ENCODE measurements at places on chromosomes 4 and X. TPM values are rescaled to one million over a fixed set of nuclear protein-coding genes. Genes with fewer than 3 reads are reported as not detected.

The PGK1 gene
- 252 TPM for total RNA-seq

DNA sequence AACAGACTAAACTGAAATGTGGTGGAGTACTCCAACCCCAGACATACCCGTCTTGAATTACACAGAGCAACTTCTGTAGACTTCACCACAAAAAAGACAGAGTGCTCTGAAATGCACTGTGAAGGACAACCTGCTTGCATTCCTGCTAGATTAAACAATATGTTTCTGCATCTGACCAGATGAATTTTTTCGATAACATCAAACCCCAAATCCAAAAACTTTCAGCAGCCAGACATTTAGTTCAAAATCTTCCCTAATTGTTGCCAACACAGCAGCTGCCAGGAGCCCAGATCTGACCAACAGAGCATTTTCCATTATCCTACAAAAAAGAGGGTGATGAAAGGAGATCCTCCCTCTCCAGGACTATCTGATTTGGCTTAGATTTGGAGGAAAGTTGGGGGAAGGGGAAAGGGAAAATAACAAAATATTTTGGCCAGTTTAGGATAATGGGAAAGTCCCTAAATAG is 356.5 kb downstream of the PDGFC start:
- no peaks in the 10 kb centered on the region for H3K27me3 ChIP-seq
- DNase-seq = no peak
- no peaks in the 10 kb centered on the region for H3K36me3 ChIP-seq
- H3K27ac ChIP-seq = no peak overlapping the region
- no peaks in the 10 kb centered on the region for H3K4me1 ChIP-seq

DNA sequence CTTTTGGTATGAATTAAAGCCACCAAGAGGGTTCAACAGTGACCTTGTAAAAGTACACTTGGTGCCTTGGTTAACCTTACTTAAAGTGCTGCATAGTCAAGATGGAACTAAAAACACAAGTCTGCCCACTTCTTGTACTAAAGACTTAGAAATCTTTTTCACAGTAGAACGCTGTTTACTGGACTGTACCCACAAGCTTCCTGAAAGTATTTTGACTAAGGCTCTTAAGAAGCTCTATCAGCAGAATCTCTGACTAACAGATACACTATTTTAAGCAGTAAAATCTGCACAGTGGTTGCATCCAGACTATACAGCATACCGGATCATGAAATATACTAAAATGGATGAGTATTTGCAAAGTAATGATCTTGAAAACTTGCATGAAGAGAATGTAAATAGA is 7.2 kb downstream of the RAB28 start:
- no peaks in the 10 kb centered on the region for H3K27me3 ChIP-seq
- no peak overlapping the region for H3K4me3 ChIP-seq
- no peaks in the 10 kb centered on the region for H3K36me3 ChIP-seq
- DNase-seq = no peak

DNA sequence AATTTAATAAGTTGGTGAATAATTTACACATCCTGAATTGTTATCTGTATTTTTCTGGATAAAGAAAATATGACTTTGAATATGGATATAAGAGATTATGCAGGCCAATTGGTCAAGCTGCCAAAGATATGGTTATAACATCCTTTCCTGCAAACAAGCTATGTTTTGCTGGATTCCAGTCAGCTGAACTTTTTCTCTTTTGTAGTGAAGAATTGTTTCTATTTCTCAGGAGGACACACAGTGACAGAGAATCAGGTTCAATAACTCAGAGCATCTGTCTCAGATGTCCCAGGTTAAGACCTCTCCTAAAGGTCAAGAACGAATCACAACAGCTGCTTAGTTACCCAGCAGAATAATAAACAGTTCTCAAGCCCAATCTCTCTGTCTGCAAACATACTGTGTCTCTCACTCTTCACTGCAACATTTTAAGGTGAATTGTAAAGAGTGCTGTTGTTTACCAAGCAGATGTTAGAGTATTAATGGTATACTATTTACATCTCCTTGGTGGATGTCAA is 189.5 kb upstream of the ANKRD50 start:
- no peak overlapping the region for H3K4me3 ChIP-seq
- DNase-seq = no peak
- no peak overlapping the region for H3K27ac ChIP-seq
- no peaks in the 10 kb centered on the region for H3K27me3 ChIP-seq
- no peaks in the 10 kb centered on the region for H3K36me3 ChIP-seq
- H3K4me1 ChIP-seq = no peaks in the 10 kb centered on the region

DNA sequence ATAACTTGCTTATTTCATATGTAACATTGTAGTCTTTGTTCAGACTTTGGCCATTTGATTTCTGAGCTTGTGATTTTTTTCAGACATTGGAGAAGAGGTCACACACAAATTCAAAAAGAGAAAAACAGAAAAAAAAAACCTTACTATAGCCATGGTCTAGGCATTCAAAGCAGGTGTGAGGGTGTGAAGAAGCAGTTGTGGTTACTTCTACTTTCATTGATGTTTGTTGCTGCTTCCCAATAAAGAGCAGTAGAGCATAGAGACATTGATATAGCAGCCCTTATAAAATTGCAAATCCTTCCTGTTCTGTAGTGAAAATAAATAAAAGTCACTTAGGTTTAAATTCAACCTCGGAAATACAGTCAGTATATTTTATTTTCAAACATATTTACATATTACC is 671.6 kb downstream of the GRXCR1 start:
- H3K27ac ChIP-seq = no peak overlapping the region
- no peaks in the 10 kb centered on the region for H3K36me3 ChIP-seq
- H3K4me3 ChIP-seq = no peak overlapping the region
- DNase-seq = no peak
- no peaks in the 10 kb centered on the region for H3K27me3 ChIP-seq

Measured in thyroid gland (tissue), 4 donors.